ENCODE measurements at places on chromosomes 1 and 21. TPM values are rescaled to one million over a fixed set of nuclear protein-coding genes. Genes with fewer than 3 reads are reported as not detected.

Gene CD247
- total RNA-seq: 1.8 TPM

Gene LYPD8
- not detected for total RNA-seq

DNA sequence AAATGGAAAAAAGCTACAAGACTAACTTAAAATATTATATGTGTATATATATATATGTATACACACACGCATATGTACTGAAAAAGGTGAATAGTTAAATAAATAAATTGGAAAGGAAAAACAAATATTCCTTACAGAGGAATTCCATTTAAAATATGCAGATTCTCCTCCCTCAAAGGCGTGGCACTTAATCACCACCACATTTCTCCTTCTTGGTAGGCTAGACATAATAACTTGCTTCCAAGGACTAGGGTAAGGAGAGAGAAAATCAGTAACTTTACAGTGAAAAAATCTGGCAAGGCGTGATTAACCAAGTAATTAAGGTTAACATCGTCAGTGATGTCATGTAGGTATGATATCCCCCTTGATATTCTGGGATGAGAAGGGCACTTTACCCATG is 84.0 kb upstream of the USP25 start:
- DNase-seq: no peak

Gene TRIM67
- not detected for total RNA-seq

Gene KLF17
- total RNA-seq: not detected

DNA sequence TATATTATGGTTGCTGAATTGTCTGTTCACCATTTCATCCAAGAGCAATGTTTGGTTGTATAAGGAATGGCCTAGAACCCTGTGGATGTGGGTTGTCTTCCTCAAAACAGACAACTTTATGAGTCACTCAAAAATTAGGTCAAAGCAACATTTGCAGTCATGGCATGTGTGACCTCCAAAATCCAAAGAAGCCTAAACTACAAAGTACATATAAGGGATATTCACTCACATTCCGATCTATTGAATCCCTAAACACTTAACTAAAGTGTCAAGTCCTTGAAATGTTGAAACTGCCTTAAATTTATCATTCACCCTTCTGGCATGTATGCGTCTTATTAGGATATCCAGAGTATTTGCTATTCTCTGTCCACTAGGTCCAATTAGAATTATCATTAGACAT is 491.5 kb downstream of the NUF2 start:
- DNase-seq: no peak

DNA sequence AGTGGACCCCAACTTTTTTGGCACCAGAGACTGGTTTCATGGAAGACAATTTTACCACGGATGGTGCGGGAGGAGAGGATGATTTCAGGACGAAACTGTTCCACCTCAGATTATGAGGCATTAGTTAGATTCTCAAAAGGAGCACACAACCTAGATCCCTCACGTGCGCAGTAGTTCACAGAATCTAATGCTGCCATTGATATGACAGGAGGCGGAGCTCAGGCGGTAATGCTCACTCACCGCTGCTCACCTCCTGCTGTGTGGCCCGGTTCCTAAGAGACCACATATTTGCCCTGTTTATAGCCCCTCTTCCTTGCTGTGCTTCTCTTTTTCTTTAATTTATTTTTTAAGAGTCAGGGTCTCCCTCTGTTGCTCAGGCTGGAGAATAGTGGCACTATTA is 4.6 kb downstream of the NTRK1 start:
- DNase-seq: no peak

Gene AMY1A
- not detected for total RNA-seq

DNA sequence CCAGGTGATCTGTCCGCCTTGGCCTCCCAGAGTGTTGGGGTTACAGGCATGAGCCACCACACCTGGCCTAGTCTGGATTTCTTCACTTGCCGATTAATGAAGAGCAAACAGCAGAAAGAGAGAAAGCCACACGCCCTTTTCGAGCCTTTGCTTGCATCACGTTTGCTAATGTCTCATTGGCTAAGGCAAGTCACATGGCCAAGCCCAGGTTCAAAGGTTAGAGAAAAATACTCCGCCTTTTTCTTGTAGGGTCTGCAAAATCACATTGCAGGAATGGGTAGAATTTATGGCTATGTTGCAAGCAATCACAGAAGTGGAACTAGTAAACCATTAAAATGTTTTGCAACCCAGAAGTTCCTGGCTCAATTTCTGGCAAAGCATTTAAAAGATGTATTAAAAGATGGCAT is 26.8 kb upstream of the BACH1 start:
- DNase-seq: no peak

Gene IGSF9
- total RNA-seq: 19.4 TPM

GRCh38 chr1:1150100-1150499 is 23.6 kb upstream of the TTLL10 start:
- DNase-seq: no peak

Gene ANGPTL3
- not detected for total RNA-seq

Gene LCE1F
- not detected for total RNA-seq

GRCh38 chr1:154729577-154729976 is 121.6 kb upstream of the ADAR start:
- DNase-seq: no peak

- DNase-seq: peak; percentile 78
Measured at GRCh38 chr21:39037807-39038405, 145.3 kb downstream of the PSMG1 start.

DNA sequence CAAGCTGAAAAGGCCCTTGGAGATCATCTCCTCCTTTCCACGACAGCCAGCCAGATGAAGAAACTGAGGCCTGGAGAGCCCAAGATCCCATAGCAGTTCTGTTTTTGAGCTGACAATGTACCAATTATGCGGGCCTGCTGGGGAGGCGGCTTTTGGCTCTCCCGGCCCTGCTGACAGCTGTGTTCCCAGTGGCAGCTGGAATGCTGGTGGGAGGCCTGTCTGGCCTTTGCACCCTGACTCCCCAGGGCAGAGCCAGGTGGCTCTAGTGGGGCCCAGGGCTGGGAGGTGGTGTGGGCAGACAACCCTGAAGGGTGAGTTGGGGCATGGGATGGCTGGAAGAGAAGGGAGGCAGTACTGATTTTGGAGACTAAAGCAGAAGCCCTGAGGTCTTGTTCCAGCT is 30.7 kb upstream of the WASF2 start:
- no peak for DNase-seq

Gene SAMD11
- 2.3 TPM for total RNA-seq

GRCh38 chr1:21326861-21327344 is 36.6 kb upstream of the ECE1 start:
- DNase-seq: no peak

Gene ELAPOR1
- 1.1 TPM for total RNA-seq

Gene TMEM81
- 5.7 TPM for total RNA-seq

DNA sequence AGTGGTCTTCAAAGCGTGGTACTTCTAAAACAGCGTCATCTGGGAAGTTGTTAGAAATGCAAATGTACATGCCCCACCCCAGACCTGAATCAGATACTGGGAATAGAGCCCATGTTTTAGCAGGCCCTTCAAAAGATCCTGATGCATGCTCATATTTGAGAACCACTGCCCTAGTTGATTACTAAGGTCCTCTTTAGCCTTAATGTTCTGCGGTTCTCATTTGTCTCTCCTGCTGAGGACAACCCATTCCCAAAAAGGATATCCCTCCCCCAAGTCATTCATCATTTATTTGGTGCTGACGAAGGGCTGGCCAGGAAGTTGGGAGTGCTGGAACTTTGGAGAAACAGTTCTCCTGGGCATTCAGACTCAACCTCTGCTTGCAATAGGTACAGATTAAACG is 92.4 kb upstream of the RALGPS2 start:
- DNase-seq: no peak

- DNase-seq: peak; percentile 59
Measured at GRCh38 chr1:154765970-154766369, 104.1 kb downstream of the KCNN3 start.

Gene MYOG
- total RNA-seq: not detected

DNA sequence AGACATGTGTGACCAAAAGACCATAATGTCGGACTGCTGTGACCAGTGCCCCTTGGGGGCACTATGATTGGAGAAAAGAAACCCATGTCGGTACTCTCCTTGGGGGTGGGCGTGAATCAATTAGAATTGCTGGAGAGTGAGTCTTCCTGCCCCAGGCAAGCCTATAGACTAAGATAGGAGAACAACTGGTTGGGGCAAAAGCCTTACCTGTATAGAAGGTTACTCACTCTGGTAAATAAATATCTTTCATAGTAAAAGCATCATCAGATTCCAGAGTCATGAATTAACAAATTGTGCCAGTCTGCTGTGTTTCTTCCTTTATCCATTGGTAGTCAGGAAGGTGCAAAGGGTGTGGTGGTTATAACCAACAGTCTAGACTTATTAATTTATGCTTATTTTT is 2.9 kb upstream of the PTGFRN start:
- DNase-seq: no peak

DNA sequence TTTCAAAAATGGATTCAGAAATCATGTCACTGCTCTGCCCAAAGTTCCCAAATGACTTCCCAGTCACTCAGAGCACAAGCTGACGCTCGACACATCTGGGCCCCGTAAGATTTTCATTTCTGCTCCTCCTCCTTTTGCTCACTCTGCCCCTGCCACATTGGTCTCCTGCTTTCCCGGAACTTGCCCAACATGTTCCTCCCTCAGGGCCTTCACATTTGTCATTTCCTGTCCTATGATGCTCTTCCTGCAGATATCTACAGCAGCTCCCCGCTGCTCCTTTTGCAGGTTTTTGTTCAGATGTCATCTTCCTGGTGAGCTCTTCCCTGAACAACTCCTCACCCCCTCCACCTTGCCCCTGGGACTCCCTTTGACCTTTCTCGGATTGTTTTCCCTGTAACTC is 58.5 kb upstream of the IVNS1ABP start:
- no peak for DNase-seq

Gene C1orf226
- 15.7 TPM for total RNA-seq

- DNase-seq: no peak
Measured at GRCh38 chr1:22781483-22781882, 70.8 kb downstream of the EPHB2 start.

DNA sequence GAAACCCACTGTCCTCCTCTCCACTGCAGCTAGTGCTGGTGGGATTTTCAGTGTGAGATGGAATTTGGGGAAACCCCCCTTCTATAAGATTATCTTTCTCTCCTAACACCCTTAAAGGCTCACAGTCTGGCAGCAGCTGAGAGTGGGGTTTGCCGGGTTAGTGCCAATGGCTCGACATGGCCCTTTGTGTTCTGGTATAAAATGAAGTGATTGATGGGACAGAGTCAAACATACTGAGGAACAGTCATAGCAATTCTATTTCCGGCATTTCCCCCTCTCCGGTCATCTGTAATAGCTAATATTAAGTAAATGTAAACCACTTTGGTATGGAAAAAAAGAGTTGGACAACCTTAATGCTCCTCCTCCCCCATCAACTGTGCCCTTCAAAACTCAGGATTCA is 37.6 kb downstream of the TFF3 start:
- DNase-seq: no peak

- DNase-seq: no peak
Measured at GRCh38 chr1:224357626-224358124, 996 bp downstream of the CNIH4 start.

Gene AK5
- total RNA-seq: 2.7 TPM

DNA sequence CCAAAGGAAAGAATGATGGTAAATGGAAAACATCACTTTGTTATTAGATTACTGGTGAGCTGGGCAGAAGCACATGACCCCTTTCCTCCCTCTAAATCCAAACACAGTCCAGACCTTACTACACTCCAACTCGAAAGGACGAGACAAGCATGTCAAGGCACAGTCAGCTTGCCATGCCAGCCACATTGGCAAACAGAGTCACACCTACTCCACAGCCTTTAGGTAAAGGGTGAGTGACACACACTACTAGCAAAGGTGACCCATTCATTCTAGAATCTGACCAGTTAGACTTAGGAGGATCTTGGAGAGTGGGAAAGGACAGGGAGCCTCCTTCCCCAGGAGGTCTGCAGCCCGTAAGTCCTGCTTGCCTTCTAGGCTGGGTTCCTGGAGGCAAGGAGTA is 3.0 kb downstream of the SLC44A3 start:
- no peak for DNase-seq

GRCh38 chr1:21503706-21504377 is 5.4 kb upstream of the ALPL start:
- no peak for DNase-seq

DNA sequence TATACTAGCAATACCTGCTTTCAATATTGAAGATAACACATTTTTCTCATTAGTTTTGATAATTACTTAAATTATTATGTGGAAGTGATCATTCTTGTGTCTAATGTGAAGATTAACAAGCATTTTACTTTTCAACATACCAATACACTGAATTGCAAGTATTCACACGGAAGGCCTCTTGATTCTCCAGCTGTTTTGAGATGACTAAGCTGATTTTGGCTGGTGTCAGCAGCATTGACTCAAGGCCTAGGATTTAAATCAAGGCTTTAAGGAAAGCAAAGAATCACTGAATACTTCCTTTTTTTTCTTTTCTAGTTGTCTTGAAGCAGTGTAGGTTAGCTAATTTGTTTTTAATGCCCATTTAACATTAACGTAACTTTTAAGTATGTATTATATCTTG is 373.7 kb downstream of the SRGAP2C start:
- DNase-seq: no peak

Gene FAM72A
- total RNA-seq: 30.6 TPM

GRCh38 chr1:8822373-8823294 is 5.2 kb upstream of the RERE start:
- DNase-seq: no peak

DNA sequence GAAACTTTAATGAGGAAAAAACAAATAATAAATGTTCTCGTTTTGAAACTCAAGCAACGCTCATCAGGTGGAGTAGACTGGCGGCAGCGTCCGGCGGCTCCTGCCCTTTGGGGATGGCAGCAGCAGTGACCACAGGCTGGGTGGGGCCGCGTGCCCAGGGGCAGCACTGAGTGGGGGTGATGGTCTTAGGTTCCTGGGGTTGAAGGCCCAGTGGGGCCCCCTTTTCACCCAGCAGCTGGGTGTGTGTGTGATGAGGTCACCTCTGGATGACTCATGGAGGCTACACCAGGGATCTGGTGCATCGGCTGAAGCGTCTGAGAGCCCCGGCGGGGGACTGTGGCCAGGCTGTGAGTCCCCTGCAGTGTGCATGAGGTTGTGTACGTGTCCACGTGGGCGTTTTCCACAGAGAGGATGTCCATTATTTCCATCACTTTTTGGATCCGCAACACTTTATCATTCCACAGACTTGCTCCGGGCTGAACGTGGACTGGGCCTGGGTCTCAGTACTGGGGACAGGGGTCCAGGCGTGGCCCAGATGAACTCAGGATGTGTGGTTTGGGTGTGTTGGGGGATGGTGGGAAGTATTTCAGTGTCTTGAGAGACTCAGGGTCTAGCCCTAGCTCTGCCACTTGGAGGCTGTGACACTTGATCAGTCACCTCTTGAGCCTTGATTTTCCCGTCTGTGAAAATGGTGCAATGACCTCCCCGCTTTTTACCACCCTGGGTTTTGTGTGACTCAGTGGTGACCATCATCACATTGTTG is 25.6 kb downstream of the LDLRAP1 start:
- DNase-seq: no peak

- DNase-seq: no peak
Measured at GRCh38 chr1:192805832-192806323, 3.0 kb upstream of the RGS2 start.

DNA sequence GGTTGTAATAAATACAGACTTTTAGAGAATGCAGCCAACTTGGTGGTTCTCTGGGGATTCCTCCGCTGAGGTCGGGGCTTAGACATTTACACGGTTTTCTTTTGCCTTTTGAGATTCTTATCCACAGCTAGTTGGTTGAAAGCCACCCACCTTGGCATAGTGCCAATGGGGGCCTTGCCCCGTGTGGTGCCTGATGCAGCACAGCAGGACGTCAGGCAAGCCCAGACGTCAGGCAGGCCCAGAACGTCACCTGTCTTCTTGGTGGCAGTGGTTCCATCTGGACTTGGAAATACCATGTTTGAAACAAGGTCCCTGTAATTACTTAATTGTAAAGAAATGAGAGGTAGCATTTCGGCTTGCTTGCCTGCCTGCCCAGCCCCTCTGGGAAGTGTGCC is 78.5 kb downstream of the GALNT2 start:
- DNase-seq: no peak

- DNase-seq: no peak
Measured at GRCh38 chr1:36067871-36068270, 16.0 kb upstream of the TEKT2 start.
